Left renal cortex interstitium (tissue), 4 donors: ENCODE measurements at places on chromosomes 3 and 15. TPM values are rescaled to one million over a fixed set of nuclear protein-coding genes. Genes with fewer than 3 reads are reported as not detected.

DNA sequence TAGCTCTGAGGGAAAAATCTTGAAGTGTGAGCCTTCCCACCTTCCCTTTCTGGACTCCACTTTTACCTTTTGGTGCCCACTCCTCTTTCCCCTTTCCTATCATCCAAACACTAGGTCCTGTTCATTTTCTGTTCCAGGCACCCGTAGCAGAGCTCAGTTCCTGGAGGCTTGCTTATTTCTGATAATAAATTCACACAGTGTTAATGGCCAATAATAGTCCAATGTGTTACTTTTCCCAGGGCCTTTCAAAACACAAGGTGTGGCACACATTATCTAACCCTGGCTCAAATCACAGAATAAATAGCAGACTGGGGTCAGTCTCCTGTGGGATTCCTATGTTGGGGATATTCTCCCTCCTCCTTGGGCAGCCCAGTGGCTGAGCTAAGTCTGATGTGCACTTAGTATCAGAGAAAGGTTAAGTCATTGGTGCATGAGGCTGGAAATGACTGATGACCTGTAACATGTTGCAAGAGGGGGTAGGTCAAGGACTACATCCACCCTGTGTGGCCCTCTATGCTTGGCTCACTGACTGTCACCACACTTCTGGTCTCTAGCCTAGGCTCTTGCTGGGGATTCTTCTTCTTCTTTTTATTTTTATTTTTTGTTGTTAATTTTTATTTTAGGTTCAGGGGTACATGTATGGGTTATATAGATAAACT, 43.7 kb upstream of the ROPN1 start:
- no peak for DNase-seq

GRCh38 chr3:41030220-41030619, 169.1 kb upstream of the CTNNB1 start:
- DNase-seq = no peak

- no peak for DNase-seq
Measured at GRCh38 chr3:25430287-25430934, 2.3 kb downstream of the RARB start.

DNA sequence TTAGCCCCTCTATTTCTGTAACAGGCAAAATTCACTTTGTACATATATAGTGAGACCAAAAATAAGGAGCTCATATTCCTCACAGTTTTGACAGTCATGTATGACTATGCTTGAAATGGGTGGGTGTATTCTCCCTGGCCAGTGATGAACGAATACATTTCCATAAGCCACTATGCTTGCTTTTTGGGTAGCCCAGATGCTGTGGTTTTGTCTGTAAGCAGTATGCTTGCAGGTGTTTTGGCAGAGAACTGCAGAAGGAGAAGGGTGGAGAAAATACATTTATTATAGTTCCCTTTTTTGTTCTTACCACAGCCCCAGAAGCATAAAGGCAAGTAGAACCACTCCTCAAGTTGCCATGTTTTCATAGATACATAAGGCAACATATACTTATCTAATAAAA, 131.2 kb downstream of the RBMS3 start:
- no peak for DNase-seq

GRCh38 chr3:130480736-130481135, 36.2 kb upstream of the COL6A6 start:
- DNase-seq = peak; percentile 37

DNA sequence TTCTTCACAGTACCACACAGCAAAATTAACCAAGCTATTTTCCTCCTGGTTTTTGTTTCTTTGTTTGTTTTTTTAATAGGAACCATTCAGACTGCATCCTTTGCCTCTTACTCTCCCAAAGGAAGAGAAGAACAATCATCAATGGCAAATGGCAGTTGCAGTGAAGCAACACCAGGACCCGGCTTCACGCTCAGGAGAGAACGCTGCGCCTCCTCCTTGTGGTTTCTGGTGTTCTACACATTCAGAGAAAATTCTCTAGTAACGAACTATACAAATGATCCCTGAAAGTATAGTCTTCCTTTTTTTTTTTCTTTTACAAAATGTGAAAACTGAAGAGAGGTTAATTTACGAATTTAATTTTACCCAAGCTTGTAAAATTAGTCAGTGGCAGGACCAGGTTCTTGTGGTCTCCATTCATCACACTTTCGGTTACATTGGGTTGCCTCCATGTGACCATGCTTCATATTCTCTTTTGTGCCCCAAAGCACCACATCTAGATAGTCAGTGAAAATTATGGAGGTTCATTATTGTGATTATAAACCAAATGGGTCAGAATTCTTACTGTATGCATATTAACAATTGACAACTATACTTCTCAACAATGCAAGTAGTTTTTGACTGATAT, 10.6 kb upstream of the MINDY2 start:
- DNase-seq = no peak

DNA sequence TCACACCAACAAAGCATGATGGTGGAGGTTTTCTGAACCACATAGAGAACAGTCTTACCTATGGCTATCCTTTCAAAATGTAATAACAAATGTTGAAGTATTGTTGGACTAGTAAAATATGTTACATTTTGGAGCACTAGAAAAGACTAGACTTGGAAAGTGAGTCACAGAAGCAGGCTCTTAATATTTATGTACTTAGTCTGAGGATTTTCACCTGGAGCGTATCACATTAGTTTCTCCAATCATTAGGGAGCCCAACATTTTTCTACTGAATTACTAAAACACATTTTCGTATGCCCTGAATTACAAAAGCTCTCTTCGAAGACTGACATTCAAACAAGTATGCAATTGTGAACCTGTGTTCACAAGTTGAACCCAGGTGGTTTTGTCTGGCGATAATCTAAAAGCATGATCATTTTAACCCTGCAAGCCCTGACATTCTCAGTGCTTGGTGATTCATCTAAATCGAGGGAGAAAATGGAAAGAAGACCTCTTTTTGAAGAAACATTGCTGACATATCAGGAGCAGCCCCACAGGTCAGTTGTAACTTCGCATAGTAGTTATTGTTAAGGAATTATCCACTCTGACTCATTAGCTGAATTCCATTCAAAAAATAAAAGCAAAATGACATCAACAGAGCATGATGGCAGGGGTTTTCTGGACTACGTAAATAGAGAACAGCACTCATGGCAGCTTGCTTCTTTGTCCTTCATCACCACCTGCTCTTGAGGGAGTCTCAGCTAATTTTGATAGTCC, 679.8 kb upstream of the NECTIN3 start:
- DNase-seq = no peak

DNA sequence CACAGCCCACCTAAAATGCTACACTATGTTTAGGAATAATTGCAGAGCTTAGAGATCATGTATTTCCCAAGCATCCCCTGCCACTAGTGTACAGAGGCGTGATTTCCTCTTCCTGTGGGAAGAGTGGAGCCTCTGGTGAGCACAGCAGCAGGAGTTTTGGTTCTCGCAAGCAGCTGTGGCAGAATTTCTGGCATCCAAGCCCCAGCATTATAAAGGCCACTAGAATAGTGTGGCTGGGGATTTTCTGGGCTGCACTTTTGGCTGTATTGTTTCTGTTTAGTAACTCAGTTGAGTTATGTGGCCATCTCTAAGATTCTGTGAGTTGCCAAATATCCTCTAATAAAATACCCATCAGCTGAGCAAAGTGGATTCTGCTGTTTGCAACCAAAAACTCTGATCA, 64.7 kb downstream of the GPR176 start:
- DNase-seq = no peak

DNA sequence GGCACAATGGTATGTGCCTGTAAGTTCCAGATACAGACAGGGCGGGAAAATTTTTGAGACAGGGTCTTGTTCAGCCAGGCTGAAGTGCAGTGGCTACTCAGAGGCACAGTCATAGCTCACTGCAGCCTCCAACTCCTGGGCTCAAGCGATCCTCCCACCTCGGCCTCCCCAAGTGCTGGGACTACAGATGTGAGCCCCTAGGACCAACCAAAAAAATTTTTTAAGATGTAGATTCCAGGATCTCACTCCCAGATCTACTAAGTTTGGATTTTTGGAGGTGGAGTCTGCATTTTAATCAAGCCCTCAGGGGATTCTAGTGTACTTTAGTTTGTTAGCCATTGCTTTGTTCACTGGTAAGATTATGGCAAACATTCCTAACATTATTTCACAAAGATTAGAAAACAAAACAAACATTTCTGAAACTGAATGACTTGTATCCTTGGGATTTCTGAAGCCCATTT, 2.7 kb downstream of the LIPH start:
- DNase-seq = no peak

- DNase-seq = no peak
Measured at GRCh38 chr3:134017490-134017889, 12.2 kb downstream of the SLCO2A1 start.

DNA sequence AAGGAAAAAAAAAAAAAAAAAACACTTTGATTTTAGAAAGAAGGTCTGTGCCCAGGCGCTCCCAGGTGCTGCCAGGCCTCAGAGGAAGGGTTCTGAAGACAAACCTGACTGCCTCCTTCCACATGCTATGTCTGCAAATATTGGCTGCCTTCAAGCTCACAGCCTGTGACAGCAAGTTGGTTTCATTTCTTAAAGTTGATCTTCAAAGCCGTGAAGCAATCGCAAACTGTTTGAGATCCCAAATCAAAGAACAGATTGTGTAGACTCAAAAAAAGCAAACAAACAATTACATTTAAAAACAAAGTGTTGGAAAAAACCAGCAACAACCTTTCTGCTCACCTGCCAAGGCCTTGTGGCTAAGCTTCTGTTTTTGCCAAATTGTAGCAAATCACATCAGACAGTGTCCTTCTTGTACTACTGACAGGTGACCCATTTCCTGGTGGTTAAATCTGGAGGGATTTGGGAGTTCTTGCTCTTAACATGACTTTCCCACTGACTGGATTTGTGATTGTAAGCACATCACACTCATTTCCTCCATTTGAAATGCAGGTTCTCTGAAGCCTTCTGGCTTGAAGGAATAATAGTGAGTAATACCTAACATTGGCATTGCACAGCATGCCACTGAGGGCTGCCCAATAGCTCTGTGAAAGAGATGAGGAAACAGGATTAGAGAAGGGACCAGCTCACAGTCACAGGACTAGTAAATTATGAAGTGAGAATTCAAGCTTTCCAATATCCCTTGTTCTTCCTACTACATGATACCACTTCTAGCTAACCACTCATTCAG, 502.4 kb downstream of the LPP start:
- DNase-seq = no peak

DNA sequence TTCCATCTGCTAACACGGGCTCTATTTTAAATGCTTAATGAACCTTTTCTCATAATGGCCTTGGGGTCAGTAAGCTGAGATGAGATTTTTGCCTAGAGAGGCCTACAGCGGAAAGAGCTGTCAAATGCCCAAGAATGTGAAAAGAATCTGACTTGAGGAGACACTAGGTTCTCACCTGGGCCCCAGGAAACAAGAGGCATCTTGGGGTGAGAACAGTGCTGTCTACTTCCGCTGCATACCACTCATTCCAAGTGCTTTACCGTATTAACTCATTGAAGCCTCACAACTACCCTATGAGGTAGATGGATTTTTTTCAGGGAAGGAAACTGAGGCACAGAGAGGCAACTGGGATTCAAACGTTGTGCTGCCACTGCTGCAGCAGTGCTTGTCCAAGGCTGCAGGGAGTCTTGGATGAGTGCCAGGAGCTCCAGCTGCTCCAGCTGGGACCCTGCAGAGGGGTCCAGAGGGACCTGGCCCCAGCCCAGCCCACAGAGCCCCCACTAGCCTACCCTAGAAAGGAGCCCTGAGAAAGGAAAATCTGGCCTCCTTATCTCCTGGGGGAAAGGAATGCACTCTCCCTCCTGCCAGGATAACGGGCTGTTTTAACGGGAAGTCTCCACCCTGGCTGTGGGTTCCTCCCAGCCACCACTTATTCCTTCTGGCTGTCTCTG, 68.4 kb downstream of the SLC12A8 start:
- no peak for DNase-seq

DNA sequence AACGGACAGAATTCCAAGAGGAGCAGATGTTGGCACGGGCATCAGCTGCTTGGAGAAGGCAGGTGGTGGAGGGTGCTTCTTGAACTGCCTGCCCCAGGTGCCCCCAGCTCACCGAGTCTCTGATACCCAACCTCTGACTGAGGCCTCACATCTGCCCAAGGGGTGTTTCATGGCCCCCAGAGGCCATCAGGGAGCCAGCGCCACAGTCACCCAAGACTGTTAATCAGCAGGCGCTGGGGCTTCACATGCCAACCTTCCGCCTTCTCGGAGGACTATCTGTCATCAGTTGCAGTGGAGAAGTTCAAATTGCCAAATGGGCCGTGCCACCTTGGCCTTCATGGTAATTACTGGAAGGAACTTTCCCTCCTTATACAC, 61.9 kb upstream of the SLC6A1 start:
- no peak for DNase-seq

DNA sequence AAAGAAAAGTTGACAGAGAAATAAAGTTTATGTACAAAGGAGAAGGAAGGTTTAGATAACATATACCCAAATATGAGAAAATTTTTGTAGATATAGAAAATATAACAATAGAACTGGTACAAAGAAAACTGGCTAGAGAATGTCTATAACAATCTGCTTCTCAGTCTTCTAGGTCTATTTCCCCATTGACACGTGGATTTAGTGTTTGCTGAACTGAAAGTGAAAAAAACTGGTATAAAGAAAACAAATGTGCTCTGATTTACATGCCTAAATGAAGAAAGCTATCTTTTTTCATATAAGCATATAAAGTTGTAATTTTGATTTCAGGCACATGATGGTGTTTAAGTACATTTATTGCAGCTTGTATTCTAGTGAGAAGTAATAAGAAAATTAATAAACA, 9.8 kb downstream of the KCNMB2 start:
- DNase-seq = no peak

DNA sequence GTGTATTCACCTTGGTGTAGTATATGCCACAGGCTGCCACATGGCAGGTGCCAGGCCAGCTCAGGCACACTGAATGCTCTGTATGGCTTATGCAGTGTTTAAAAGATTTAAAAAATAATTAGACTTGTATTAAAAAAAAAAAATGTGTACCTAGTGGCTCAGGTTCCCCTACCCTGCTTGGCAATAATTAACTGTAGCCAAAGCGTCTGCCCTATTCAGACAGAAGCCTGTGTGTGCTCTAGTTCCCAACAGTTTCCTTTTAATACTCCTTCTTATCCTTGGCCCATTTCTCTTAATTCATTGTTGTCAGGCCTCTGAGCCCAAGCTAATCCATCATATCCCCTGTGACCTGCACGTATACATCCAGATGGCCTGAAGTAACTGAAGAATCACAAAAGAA, 752.2 kb upstream of the CFAP20DC start:
- DNase-seq = no peak

GRCh38 chr3:58291671-58292338, 14.2 kb upstream of the RPP14 start:
- no peak for DNase-seq

The GABRB3 gene
- 5.7 TPM for polyA plus RNA-seq

The SERPINI2 gene
- polyA plus RNA-seq = 1.7 TPM

The C2CD4B gene
- polyA plus RNA-seq = 0.83 TPM

The DPPA4 gene
- 6.4 TPM for polyA plus RNA-seq
